ENCODE measurements at places on chromosomes 4 and X. TPM values are rescaled to one million over a fixed set of nuclear protein-coding genes. Genes with fewer than 3 reads are reported as not detected.

The BEND4 gene
- not detected for polyA plus RNA-seq

The TSPAN7 gene
- polyA plus RNA-seq, result 0.47 TPM

The ADRA2C gene
- polyA plus RNA-seq, result not detected

The AKAP4 gene
- not detected for polyA plus RNA-seq

The SPANXC gene
- not detected for polyA plus RNA-seq

The MTMR8 gene
- polyA plus RNA-seq, result 7.2 TPM

- DNase-seq, result no peak
Measured at GRCh38 chr4:48234575-48234974, 35.1 kb downstream of the TEC start.

DNA sequence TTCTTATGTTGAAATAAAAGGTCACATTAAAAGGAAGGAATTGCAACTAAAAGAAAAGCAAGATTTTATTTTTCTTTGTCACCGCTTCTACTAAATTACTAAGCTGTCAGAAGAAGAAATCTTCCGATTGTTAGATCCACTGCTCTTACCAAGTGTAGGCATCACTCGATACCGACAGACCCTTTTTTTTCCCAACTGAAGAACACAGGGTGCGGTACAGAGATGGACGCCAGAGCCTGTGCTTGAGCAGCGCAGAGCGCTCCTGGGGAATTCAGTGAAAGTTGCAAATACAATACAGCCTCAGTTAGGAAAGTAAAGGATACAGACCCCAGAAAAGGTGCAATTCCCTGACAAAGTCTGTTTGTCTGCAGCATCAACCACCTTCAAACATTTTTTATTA, 94.9 kb upstream of the WDR17 start:
- DNase-seq, result no peak

GRCh38 chr4:101846550-101846949, 56.0 kb downstream of the BANK1 start:
- DNase-seq, result no peak

GRCh38 chr4:5883916-5884315, 9.0 kb downstream of the CRMP1 start:
- no peak for DNase-seq

DNA sequence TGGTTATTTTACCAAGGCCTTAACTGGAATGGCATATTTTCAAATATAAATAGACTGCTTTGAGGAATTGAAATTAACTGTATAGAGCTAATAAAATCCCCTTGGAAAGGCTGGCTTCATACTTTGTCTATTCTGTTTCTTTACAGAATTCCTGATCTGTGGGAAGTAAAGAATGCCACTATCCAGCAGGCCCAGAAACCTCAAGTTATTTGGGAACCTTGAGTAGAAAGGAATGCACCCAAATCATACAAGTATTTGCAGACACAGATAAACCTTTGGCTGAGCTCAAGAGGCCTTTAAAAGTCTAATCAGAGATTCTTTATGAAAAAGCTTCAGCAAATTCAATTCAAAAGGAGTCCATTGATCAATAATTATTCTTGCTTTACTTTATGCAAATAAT, 975.7 kb upstream of the PABPC4L start:
- no peak for DNase-seq

DNA sequence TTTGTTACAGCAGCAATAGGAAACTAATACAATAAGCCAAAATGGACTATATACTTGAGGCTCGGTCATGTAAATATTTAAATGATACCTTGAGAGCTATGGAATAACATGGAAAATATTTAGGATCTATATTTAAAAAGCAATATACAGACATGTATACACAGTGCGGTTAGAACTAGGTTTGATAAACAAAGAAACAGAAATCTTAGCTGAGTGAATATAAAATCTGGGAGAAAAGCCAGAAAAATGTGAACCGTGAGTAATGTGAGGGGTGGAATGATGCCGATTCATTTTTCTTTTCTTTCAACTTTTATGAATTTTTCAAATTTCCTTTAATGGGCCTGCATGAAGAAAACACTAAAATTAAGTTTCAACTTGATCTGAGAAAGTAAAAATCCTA, 104.1 kb downstream of the ATXN3L start:
- no peak for DNase-seq

DNA sequence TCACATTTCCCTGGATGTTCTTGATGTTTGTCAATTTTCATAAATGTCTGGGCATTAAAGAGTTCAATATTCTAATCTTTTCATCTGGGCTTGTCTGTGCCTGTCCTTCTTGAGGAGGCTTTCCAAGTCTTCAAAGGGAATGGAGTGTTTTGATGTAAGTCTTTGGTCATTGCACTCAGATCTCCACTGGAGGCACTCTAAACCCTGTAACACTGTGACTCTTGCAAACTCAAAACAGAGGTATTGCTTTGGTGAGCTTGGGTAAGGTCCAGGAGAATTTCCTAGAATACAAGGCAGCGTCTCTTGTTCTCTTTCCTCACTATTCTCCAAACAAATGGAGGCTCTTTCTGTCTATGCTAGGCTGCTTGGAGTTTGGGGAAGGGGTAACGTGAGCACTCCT, 1118.1 kb upstream of the PABPC4L start:
- no peak for DNase-seq

DNA sequence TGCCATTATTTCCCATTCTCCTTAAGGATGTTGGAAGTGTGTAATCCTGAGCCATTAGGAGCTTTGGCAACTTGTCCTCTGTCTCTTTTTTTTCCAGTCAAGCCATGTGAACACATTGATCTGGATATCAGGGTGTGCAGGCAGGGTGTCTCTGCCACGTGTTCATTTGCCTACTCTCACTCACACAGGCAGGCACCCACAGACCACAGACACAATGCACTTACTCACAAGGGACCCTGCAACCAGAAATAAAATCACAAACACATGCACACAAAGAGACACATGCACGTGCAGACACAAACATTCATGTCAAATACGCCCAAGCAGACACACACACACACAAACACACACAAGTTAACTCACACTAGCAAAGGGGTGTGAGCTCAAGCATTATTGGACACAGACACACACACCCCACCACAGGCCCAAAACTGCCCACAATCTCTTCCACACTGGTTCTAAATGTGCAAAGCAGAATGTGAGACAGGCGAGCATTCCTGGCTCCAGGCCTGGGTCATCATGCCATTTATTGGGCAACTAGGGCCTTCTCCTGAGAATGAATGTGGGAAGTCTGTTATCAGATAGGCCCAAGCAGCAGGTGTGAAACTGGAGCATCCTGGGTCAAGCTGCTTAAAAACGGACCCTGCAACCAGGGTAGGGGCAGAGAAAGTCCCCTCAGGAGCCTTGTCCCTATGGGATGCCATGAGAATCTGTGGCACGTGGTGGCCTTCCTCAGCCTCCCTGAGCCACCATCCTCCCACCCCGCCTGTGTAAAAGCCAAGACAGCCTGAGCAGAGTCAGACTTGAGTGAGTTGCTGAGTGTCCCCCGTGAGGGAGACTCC, 63.4 kb downstream of the NBDY start:
- no peak for DNase-seq
